T-helper 1 cell (primary cell): ENCODE measurements at places on chromosomes 1 and 21.

DNA sequence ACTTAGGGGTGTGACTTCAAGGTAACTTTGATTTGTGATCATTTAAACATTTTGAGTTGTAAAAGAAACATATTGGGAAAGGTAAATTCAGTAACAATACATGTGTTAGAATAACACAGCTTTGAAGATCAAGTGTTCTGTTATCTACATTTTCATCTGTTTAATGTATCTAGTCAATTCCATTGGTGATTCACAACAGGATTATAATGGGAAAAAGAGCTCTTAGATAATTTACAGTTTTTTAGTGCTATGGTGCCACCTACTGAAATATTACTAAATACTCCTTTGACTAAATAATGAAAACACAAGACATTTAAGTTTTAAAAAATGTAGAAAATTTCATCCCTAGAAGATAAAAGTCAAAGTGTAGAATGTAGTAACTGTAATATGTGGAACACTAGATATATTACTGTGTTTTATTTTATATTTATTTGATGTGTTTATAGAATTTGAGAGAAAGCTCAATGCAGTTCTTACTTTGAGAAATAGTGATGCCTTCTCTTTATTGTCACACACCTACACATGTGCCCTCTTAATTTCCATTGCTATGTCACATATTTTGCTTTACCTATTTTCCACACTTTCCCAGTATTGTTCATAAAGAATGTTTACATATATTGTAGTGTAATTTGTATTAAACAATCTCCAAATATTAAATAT, 47.4 kb downstream of the PTPRC start:
- DNase-seq: no peak

GRCh38 chr1:67771152-67771551, 62.1 kb downstream of the GNG12 start:
- no peak for DNase-seq

- DNase-seq: no peak
These were observed 167.4 kb downstream of the DUSP10 start for GRCh38 chr1:221574529-221574928.

- DNase-seq: no peak
These were observed 1.0 kb upstream of the ENO1 start for GRCh38 chr1:8879464-8879921.

DNA sequence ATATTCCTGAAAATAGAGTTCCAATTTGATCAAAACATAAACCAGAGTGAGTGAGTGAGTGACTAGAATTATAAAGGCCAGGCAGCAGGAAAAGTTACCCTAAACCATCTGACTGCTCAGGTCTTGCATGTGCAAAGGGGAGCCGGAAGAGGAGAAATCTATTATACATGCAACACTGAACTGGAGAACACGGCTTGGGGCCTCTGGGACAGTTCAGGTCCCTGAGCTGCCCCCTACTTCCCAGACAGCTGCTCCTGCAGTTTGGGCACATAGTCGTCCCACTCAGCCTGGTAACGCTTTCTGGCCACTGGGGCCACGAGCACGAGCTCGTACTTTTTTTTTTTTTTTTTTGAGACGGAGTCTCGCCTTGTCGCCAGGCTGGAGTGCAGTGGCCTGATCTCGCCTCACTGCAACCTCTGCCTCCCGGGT, 40.1 kb downstream of the PTPRC start:
- DNase-seq: peak; percentile 15

- no peak for DNase-seq
These were observed 496.3 kb downstream of the KIF26B start for GRCh38 chr1:245651093-245651492.

DNA sequence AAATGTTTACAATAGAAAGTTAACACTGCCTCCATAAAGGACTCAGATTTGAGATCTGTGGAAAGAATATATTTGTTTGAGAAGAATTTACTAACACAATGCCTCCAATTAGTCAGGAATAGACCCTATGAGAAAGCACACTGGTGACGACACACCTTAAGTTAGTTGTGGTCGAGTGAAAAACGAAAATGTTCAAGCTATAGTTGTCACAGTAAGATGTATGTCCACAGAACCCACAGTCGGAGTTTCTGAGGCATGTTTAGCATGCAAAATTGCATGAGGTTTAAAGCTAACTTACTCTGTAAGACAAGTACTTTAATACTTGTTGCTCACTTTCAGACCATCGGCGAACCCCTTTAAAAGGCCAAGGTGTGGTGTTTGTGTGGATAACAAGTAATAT, 69.9 kb upstream of the SIPA1L2 start:
- DNase-seq: no peak

GRCh38 chr1:234393190-234393589, 19.9 kb downstream of the COA6 start:
- no peak for DNase-seq

DNA sequence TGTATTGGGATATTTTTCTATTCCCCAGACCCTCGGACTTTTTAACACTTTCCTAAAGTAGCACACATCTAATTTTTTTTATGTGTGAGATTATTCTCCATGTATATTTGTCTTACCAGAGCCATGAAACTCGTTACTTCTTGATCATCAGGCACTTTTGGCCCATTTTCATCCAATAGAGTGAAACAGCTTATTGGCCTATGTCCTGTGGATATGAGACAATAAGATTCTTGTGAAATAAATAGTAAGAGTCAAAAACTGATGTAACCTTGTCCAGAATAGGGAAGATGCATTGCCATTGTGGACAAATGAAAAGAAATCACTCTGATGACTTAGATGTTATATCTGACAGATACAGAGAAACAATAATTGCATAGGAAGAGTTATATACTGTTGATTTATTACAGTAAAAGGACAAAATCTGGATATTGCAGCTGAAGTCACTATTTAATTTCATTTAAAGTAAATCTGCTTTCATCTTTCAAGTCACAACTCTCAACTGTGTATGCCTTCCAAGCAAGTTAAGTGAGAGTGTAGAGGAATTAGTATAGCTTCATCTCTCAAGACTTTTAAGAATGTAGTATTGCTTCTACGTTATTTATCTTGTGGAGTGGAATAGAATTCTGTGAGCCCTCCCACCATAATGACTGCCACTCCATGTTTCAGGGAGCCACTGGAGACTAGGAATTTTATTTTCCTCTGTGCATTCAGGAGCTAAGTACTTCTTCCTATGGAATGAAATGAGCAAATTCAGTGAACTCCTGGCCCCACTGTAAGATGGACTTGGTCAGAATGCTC, 86.9 kb downstream of the ADAMTS1 start:
- no peak for DNase-seq

GRCh38 chr21:44793592-44794374, 7.8 kb downstream of the UBE2G2 start:
- no peak for DNase-seq

- DNase-seq: no peak
These were observed 25.5 kb upstream of the GTF2B start for GRCh38 chr1:88916883-88917282.

GRCh38 chr1:222038971-222039370, 297.1 kb upstream of the DUSP10 start:
- DNase-seq: no peak

- DNase-seq: no peak
These were observed 210.0 kb downstream of the PLA2G4A start for GRCh38 chr1:187038784-187039183.

DNA sequence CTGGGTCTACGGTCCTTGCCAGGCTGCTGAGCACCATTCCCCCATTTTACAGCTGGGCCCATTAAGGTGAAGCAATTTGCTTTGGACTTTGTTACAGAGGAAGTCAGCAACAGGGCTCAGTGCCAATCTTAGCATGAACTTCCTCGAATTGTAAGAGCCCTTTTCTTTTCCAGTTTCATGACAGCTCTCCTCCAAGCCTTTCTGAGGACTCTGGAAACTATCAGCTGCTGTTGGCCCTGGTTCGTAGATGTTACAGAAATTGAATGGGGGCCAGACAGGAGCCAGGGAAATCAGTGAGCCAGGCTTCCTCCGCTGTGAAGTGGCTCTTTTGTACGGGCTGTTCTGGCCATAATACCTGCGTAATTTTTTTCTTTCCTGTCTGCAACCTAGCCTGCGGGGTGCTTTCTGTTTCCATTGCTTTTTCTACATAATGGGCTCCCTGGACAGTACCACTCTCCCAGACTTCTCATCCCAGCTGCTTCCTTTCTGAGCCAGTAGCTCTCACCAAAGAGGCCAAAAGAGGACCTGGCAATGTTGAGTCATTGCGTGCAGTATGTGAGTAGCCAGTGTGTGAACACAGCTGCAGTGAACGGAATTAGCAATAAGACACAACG, 386.3 kb downstream of the DISC1 start:
- no peak for DNase-seq

DNA sequence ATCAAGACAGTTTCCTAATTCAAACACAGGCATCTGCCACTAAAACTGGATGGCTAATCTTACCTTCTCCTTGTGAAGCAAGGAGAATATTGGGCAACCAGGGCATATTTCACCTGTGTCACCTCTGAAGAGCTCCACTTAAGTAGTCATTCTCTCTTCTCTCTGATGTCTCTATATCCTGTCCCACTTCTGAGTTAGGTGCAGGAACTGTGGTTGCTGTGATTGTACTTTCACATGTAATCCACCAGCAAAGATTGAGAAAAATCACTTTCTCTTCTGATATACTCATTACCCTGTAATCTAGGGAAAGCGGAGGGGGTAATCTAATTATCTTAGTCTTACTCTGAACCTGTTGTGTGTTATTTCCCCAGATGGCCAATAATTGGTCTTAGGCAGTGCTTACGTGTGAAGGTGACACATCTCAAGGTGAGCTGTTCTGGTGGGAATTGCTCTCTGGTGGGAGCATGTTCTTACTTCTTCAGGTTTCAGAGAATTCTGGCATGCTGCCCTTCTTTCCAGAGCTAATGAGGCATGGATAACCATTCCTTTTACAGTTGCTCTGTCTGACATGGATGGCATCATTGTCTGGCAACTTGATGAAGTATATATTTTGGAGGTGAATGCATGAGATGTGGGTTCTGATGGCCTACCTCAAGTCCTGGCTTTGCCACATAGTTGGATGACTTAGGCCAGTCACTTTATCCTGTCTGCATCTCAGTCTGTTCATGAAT, 12.0 kb downstream of the XCL2 start:
- DNase-seq: no peak

DNA sequence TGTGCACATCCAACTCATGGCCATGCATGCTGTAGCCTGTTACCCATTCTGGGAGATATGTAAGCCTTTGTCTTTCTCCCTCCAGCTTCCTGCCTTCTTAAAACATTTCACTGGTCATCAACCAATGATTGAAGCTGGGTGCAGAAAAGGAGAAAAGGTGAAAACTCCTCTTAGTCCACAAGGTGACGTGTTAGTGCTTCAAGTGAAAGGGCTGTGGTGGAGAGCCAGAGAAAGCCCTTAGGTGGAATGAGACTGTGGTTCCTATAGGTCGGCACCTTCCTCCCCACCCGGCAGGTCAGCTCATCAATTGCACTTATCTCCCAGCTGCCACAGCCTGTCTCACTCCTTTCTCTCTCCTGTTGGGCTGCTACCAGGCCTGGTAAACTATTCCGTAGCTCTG, 30.4 kb downstream of the ERG start:
- DNase-seq: no peak

- DNase-seq: no peak
These were observed 412.8 kb downstream of the AJAP1 start for GRCh38 chr1:5067246-5067645.

- DNase-seq: no peak
These were observed 64.3 kb upstream of the EPS8L3 start for GRCh38 chr1:109827986-109828385.

- DNase-seq: no peak
These were observed 110.0 kb upstream of the COL11A1 start for GRCh38 chr1:103218369-103218768.

DNA sequence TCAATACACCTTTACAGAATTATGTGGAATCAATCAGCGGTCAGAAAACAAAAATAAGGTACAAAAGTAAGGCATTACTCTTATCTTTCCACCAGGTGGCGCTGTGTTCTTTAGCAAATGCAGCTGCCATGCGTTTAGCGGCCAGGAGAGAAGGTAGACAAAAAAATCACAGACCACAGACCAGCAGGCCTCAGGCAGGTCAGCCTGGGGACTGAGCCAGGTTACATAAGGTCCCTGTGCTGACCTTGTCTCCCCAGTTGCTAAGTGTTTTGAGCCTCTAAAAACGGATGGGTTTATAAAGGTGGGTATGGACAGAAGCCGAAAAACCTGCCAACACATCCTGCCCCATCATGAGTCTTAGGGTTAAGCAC, 2.8 kb downstream of the RGS16 start:
- DNase-seq: peak; percentile 27

DNA sequence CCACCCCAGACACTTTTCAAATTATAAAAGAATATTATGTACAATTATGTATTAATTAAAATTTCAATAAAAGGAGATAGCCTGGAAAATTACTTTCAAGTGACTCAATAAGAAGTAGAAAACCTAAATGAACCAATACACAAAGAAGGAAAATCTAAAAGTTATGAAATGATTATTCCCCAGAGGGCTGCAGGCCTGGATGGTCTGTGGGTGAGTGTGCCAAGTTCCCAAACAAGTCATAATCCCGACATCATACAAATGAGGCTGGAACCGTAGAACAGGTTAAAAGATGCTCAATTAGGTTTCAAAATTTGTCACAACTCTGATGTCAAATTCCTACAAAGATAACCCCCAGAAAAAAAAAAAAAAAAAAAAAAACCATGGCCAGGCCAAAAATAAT, 12.7 kb downstream of the SPATC1L start:
- no peak for DNase-seq

DNA sequence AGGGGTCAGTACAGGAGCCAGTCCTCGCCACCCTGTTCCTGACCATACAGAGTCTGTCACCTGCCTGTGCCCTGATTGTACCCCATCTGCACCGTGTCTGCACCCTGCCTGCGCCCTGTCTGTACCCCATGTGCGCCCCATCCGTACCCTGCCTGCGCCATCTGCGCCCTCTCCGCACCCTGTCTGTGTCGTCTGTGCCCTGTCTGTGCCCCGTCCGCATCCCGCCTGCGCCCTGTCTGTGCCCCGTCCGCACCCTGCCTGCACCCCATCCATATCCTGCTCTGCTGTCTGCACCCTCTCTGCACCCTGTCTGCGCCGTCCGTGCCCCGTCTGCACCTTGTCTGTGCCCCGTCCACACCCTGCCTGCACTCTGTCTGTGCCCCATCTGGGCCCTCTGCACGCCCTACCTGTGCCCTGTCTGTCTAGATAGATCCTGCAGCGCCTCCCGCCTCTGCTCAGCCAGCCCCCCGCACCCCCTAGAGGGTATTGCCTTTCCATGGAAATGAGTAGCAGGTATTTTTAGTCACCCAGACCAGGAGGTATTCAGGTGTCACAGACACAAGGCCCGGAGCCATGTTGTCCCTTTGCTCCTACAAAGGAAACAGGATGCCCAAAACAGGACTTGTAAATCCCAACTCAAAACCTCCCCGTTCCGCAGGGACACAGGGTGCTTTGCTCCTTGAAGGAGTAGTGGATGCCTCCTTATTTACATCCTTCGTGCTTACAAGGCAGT, 7.7 kb upstream of the NPHP4 start:
- DNase-seq: peak; percentile 10
